Keratinocyte (primary cell): ENCODE measurements at places on chromosomes 4 and X. TPM values are rescaled to one million over a fixed set of nuclear protein-coding genes. Genes with fewer than 3 reads are reported as not detected.

DNA sequence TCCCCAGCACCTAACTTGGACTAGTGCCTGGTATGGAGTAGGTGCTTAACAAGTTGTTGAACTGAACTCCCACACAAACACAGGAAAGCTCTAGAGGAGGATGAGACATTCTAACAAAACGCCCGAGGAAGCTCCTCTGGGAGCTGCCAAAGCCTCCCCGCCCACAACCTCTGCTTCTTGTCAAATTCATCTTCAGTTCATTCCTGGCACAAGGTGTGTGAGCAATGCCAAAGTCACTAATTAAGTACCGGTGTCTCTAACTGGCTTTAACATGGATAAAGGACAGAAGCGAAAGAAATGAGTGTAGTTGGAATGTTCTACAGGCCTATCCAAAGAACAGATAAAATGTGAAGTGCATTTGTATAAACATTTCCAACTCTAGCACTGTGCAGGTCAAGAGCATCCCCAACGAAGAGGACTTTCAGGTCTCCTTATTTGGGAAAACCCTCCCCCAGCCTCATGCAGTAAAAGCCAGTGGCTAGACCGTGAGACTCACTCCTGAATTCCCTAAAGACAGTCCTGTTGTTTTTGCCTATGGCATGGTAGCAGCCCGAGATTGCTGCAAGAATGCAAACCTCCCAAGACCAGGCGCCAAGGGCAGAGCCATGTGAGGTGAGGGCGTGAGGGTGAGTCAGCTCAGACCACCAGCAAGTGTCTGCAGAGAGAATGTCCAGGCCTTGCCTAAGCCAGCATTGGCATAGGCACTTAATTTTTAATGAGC lies 72.2 kb upstream of the KLF3 start:
- DNase-seq, result no peak

Gene FHDC1
- 0.96 to 2.1 TPM (median 1.6 TPM) in 3 replicates for polyA plus RNA-seq

- no peak for DNase-seq
These were observed 3.1 kb upstream of the ZFX start for GRCh38 chrX:24146283-24146949.

DNA sequence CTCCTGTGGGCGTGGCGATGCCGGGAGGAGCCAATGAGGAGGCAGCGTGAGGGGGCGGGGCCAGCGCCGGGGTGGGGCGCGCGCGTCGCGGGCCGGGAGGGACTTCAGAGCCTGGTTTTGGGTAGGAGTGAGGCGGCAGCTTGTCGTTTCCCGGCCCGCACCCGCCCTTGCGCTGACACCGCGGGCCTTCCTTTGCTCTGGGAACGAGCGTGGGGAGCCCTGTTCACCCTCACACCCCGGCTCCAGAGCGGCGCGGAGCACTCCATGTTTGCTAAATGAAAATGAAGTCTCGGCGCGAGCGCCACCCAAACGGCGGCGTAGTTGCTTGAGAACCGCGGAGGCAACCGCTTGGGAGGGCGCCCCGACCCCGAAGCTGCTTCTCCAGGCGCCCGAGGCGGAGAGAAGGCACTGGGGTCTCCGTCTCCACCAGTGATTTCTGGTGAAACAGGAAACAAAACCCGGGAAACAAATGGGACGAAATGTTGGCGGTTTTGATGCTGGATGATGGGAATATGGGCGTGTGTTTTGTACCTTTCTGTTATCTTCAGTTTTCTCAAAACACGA lies 497 bp upstream of the GRPEL1 start:
- DNase-seq, result no peak

DNA sequence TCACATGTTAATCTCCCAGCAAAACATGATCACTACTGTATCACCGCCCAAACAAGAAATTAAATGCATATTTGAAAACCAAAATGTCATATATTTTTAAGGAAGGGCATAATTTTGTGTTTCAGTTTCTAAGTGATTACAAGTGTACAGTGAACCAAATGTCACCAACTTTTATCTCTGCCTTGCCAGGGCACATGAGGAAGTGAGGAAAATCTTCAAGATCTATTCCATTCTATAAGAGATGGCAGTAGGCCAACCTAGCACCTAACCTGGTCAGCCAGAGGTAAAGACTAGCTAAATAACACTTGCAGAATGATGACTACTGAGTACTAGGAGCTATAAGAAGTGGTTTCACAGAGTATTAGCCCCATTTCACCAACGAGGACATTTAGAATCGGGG lies 107.2 kb downstream of the ATP11C start:
- no peak for DNase-seq

GRCh38 chr4:7722766-7723387 lies 216.8 kb downstream of the AFAP1 start:
- DNase-seq, result no peak
